T-helper 2 cell (primary cell): ENCODE measurements at places on chromosomes 13 and 19.

- DNase-seq: peak; percentile 55
Observed at GRCh38 chr19:35248310-35249145, at the start of gene LSR. TSS of gene LSR (plus strand) at chr19:35249002. CDS start at chr19:35249023, 21 bp downstream.

DNA sequence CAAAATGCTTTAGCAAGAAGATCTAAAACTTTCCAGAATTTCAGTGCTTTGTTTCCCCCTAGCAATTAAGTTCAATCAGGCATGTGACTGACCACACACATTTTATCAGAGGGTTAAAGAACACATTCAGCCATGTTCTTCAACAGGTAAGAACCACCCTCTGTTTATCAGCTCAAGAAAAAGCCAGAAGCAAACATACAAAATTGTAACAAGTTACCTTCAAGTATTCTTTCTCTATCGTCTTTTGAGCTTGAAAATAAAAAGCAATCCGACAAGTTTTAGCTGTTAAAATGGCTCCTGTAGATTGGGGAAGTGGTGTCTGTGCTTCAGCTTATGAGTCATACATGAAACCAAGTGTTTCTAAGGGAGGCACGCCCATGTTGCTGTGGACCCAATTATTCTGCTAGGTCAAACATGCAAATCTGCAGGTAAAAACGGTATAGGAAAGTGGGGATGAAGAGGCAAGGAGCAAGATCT lies at the start of gene ELF1:
ELF1 (minus strand) TSS at position 306 of the 477 bp plus-strand sequence. CDS start 37,262 bp downstream, outside the sequence.
- peak; percentile 15 for DNase-seq

DNA sequence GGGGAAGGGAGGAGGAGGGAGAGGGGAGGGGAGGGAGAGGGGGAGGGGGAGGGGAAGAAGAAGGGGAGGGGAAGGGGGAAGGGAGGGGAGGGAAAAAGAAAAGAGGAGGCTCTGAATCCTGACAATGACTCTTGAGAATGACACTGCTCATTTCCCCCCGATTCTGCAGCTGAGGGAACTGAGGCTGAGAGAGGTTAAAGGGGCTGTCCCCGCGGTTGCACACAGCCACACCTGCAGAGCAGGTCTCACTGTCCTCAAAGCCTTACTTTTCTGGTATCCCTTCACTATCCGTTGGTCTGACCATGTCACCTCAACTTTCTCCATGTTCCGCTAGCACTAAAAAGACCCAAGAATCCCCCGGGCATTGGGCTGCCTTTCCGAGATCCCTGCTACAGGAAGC lies 35.4 kb downstream of the CYP4F2 start:
- DNase-seq: no peak

DNA sequence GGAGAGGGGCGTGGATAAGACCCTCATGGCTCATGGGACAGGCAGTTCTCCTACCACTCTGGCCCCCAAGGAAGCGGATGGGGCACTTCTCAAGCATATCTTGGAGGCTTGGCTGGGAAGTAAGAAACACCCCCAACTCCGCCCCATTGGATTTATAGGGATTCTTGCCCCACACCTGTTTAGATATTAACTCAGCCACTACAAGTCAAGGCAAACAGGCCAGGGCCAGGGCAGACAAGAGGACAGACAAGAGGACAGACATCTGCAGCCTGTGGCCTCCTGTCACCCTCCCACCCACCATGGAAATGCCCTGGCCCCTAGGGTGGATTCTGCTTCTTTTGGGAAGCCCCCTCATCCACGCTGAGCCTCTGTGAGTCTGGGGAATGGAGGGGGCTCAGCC lies 24.1 kb downstream of the RDH8 start:
- DNase-seq: no peak

GRCh38 chr19:44808463-44809371 lies at the start of gene BCAM:
TSS of gene BCAM (plus strand) at chr19:44809103. CDS start at chr19:44809125, 22 bp downstream.
- no peak for DNase-seq

DNA sequence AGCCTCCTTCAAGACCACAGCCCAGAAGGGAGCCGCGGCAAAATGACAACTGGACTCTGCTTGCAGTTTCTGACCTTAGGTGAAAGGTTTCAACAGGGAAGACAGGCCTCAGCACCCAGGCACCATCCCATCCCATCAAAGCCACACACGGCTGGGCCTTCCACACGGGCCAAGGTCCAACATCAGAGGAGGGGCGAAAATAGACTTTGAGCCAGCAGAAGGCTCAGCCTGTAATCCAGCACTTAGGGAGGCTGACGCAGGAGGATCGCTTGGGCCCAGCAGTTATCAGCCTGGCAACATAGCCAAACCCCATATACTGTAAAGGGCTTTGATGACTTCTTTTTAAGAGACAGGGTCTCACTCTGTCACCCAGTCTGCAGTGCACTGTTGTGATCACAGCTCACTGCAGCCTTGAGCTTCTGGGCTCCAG lies 26.8 kb upstream of the TINCR start:
- no peak for DNase-seq

- DNase-seq: no peak
Observed at GRCh38 chr13:105471673-105472072, 1063.8 kb downstream of the EFNB2 start.

DNA sequence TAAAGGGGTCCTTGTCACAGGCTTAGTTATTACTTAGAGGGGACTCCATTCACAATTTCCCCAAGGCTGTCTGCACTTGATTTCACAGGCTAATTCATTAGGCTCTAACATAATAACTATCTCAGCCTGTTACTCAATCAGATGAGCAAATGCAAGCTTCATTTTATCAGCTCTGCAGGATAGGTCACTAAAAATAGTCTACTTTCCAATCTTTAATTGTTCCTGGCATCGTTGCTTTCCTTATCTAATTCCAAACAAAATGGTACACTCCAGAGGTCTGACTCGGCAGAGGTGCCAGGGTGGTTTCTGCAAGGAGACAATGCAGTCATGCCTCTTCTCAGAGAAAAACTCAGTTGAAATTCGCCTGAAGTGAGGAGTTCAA lies 69.7 kb upstream of the SLC15A1 start:
- no peak for DNase-seq
